ENCODE measurements at places on chromosomes 3 and 15.

DNA sequence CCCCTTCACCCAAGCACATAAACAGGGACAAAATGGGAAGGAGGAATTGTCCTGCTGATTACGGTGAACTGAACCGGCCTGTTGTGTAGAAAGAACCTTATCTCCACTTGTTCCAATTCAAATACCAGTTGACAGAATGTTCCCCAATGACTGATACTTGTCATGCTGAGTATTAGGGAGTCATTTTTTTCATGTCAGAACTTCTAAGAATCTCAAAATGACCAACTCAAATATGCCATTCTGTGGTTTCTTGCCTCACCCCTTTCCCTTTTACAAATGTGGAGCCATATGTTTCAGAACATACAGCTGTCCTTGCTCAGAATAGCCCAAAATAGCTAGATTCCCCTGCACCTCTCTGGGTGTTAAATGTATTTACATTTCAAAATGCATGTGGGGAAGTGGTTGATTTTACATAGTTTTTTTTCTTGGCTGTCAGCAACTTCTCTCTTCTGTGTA is 405.9 kb upstream of the TBL1XR1 start:
- DNase-seq = no peak

DNA sequence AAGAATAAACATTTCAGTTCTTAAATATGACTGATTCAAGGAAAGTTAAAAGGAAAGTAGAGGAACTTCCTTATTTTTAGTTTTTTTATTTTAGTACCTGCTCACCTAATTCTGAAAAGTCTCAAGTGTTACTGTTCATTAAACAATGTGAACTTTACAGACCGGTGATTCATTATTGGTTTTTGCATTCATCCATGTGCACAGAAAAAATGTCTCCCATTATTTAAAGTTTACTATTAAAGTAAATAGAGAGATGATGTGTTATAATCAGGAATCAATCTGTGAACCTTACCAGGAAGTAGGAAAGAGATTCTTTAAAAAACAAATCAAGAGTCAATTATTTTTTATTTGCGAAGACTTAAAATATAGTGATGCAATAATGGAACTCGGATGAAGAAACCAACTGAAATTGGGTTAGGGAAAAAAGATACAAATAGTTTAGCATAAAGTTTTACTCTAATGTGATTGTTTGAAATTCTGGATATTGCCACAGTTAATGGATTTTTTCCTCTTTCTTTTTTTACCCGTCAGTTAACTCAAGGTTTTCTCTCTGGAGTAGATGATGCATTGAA is 119.4 kb upstream of the SAMMSON start:
- DNase-seq = no peak

DNA sequence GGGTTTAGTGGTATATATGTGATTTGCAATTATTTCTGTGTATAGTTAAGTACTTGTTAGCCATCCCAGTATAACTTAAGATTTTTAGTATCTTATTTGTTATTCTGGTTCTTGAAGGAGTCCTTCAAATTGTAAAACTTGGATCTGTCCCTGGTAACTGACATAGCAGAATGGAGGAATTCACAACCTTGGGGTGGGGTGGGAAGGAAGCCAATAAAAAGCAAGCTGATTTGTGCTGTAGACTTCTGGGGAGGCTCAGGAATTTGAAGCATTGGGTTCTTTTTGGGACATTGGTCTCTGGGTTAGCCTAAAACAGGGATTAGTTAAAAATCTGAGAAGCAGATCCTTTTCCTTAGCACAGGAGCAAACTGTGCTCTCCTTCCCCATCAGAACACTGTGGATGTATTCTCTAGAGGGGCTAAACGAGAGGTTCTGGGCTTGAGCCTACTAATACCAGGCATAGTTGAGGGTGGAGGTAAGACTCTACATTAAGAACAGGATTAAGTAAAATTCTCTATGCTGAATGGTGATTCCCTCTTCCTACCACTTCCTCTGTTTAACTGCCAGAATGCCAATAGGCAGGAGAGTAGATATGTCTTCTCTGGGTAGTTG is 42.2 kb downstream of the GMPS start:
- DNase-seq = no peak

- DNase-seq = no peak
Observed at GRCh38 chr3:117018655-117019054, 309.1 kb downstream of the TUSC7 start.

- no peak for DNase-seq
Observed at GRCh38 chr3:20046556-20046955, 6.3 kb downstream of the KAT2B start.

GRCh38 chr3:77326586-77326985 is 286.7 kb downstream of the ROBO2 start:
- no peak for DNase-seq

- DNase-seq = no peak
Observed at GRCh38 chr3:180973543-180973942, 16.0 kb downstream of the DNAJC19 start.

- DNase-seq = peak; percentile 16
Observed at GRCh38 chr3:134312072-134312872, 61.6 kb upstream of the RYK start.

DNA sequence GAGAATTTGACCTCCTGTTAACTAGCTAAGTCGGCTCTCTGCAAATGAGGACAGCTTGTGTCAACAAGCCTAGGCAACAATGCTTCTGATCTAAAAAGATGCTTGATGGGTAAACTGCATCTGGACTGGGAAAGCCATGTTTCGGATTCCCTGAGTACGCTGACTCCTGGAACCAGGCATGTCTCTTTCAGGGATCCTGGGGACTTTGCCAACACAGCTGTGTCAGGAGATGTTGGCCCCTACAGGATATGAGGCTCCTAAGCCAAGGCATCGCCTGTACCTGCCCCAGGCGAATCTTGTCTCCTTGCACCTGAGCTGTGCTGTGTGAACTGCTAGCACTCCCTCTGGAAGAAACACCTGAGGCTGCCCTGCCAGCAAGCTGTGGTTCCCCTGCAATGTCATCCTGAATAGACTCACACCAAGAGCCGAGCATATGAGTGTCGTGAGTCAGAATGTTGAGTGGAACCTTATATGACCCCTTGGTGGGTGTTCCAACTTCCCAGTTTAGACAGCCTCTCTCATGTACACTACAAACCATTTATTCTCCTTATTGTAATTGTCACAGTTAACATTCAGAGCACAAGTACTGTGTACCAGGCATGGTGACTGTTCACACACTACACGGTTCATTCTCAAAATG is 17.0 kb downstream of the EOGT start:
- peak; percentile 19 for DNase-seq

DNA sequence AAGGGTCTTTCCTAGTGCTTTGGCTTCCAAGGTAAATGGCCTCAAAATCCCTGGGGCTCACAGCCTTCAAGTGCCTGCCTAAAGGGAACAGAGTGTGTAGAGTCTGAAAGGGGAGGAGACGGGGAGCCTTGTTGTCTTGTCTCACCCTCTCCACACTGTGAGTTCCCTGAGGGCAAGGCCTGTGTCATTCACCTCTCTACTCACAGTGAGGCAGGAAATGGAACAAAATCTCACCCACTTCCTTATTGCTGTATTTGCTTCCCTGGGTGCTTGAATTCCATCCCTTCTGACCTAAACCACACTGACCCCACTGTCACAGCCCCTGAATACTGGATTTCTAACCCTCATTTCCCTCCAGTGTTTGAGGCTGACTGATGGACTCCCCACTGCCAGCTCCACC is 197.5 kb downstream of the EPHB1 start:
- no peak for DNase-seq

- DNase-seq = no peak
Observed at GRCh38 chr15:98753726-98754656, 105.7 kb downstream of the IGF1R start.

- no peak for DNase-seq
Observed at GRCh38 chr15:81268881-81269601, 54.9 kb downstream of the STARD5 start.

DNA sequence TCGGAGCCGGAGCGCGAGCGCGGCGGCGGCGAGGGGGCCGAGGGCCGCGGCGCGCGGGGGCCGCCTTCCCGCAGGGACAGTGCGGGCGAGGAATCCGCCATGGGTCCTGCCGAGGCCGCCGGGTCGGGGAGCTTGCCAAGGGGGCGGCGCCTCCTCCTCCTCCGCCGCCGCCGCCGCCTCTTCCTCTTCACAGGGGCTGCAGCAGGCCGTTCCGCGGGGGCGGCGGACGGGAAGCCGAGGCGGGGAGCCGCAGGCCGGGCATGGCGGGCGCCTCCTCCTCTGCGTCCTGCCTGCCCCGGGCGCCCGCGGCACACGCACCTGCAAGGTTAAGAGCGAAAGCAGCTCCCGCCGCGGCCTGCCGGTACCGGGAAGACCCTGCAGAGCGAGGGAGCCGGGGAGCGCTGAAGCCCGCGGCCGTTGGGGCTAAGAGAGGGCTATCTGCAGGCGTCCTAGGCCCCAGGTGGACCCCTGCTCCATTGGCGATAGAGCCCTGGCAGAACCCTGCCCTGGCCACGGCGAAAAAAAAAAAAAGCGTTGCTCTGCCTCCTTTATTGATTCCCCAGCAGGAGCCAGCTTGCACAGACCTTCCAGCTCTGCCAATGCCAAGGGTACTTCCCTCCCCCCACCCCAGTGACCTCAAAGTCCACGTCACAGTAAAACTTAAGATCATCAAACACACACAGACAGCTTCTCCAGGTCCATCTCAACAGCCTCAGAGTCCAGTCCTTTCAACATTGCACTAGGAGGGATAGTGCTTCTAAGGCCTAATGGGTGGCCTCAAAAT is at the start of gene LYSMD2:
Gene LYSMD2, minus strand, starts transcription at position 134 of the 784 bp plus-strand sequence. Its CDS starts 33 bp downstream, at position 101.
- peak; percentile 81 for DNase-seq

DNA sequence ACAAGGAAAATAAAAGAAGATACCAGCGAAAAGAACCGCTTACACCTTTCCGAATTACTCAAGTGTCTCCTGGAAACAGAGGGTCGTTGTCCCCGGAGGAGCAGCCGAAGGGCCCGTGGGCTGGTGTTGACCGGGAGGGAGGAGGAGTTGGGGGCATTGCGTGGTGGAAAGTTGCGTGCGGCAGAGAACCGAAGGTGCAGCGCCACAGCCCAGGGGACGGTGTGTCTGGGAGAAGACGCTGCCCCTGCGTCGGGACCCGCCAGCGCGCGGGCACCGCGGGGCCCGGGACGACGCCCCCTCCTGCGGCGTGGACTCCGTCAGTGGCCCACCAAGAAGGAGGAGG is 325 bp downstream of the ALCAM start:
- peak; percentile 67 for DNase-seq

GRCh38 chr3:127668906-127669305 is 3.8 kb upstream of the ABTB1 start:
- no peak for DNase-seq

DNA sequence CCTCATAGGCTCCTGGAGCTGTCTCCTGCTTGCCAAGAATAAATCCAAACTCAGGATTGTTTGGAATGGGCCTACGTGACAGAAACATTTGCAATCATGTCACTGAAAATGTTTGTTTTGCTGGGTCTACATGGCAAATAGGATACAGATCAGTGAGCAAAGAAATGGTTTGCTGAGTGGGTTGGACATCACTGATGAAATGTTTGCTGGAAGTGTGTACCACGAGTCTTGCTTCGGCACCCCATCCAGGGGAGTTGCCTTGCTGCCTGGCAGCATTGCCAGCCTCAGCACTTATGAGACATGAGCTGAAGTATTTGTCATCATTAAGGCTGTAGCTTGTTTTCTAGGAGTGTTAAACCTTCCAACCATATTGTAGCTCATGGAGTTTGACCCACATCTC is 213.3 kb upstream of the CFAP20DC start:
- DNase-seq = no peak

DNA sequence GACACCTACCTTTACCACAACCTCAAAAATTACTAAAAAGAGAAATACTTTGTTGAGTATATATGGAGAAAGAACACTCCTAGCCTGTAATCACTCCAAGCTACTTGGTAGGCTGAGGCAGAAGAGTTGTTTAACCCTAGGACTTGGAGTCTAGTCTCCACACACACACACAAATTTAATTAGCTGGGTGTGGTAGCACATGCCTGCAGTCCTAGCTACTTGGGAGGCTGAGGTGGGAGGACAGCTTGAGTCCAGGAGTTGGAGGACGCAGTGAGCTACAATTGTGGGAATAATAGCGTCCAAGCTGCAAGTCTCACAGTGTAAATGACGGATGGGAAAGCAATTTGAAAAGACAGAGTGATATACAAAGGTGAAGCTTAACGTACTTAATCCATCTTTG is 50.5 kb downstream of the LDHAL6B start:
- DNase-seq = no peak

DNA sequence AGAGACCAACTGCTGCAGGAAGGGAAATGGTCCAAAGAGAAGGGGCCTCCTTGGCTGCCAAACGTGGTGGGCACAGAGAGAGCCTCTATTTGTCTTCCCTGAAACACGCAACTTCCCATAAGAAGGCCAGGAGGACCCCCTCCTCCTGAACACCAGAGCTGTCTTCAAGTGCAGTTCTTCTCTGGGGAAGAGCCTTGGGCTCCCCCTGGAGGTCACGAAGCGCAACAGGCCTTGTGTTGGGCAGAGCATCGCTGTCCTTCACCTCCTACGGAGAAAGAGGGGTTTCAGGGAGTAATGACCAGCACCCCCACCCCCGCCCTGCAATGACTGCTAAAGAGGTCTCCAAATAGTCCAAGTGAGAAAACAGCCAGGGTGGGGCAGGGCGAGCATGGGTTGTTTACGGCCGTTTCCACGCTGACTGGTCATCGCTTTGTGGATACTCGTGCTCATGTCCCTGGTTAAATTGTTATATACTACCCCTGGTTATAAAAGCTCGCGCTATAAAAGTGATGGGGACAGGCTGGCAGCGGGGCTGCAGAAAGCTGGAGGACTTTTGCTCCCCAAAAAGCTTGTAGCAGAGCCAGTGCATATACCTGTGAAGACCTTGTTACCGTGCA is 397.5 kb upstream of the ATP10A start:
- DNase-seq = peak; percentile 54

- peak; percentile 82 for DNase-seq
Observed at GRCh38 chr3:9168241-9168741, 81.2 kb downstream of the SRGAP3 start.

GRCh38 chr15:61946778-61947177 is 113.5 kb downstream of the VPS13C start:
- DNase-seq = no peak

DNA sequence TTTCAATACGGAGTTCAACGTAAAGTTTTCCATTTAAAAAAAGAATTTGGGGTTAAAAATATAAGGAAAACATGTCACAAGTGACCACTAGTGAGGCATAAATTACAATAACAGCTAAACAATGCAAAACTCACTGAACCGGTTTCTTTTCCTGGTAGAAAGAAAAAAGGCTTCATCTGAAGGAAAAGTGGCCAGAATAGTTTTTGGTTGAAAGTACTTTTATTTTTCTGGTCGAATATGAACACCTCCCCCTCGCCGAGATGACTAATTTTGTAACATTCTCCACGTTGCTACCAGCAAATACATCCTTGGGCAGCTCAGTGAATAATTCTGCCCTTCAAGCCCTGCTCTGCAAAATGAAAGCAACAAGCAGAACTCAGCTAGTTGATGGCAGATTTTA is 3.9 kb upstream of the SRGAP3 start:
- DNase-seq = no peak

GRCh38 chr15:78875107-78875914 is 2.6 kb downstream of the MORF4L1 start:
- DNase-seq = peak; percentile 32

- DNase-seq = no peak
Observed at GRCh38 chr3:84836961-84837360, 121.8 kb upstream of the CADM2 start.

- DNase-seq = no peak
Observed at GRCh38 chr15:72421484-72421883, 23.4 kb downstream of the TMEM202 start.

GRCh38 chr3:115804713-115805119 is 181.4 kb downstream of the GAP43 start:
- DNase-seq = no peak

Data from activated CD4-positive, alpha-beta T cell treated with anti-CD3 and anti-CD28 coated beads for 36 hours (primary cell).